ENCODE measurements at places on chromosomes 2 and 18.
A peak's percentile ranks its signal among the peaks of the same experiment; 100 is the strongest.

GRCh38 chr2:235212501-235213158 lies 260.8 kb downstream of the SH3BP4 start:
- DNase-seq = no peak

DNA sequence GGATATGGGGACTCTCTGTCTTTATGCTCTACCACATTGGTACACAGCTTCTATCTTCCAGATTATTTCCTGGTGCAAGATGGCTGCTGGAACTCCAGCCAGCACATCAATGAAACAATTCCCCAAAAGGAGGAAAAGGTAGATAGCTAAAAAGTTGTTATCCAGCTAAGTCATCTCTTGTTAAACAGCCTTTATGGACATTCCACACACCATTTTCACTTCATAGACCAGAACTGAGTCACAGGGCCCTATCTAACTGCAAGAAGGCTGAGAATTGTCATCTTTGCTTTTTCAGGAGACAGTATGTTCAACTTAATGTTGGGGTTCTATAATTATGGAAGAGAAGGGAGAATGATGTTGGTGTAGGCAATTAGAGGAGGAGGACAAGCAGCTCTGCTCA lies 133.3 kb upstream of the NOSTRIN start:
- DNase-seq = no peak

DNA sequence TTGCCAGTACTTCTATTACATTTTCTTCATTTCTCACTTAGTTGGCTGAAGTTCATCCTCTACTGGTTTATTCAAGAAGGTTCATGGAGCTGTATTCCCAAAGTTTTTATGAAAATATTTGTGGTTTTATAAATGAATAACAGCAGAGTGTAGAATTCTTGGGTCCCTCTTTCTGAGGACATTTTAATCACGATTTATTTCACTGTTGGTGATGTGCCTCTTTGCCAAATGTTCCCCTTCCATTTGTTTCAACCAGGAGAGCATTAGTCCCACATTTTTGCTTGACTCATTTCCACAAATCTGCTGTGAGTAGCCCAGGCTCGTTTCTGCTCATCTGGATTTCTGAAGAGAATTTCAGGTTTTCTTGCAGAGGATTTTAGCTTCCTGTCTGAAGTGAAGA lies 20.8 kb downstream of the COPS7B start:
- no peak for DNase-seq

DNA sequence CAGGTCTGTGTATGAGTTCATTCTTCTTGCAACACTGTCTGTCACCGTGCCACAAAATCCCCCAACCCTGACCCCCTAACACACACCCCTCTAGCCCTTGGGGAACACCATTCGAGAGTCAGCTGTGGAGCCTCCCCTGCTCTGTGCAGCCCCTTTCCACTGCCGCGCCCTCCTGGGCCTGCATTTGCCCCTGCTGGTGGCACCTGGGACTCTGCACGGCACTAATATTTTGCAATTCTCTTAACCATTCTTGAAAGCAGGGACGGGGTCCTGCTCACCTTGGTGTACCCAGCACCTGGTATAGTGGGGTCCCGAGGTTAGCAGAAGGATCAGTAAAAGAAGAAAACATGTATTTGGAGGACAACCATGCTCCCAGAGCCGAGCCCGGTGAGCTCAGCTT lies 124.0 kb downstream of the HDAC4 start:
- no peak for DNase-seq

- DNase-seq = peak; percentile 74
Measured at GRCh38 chr2:33210626-33211025, 263.9 kb downstream of the LTBP1 start.

DNA sequence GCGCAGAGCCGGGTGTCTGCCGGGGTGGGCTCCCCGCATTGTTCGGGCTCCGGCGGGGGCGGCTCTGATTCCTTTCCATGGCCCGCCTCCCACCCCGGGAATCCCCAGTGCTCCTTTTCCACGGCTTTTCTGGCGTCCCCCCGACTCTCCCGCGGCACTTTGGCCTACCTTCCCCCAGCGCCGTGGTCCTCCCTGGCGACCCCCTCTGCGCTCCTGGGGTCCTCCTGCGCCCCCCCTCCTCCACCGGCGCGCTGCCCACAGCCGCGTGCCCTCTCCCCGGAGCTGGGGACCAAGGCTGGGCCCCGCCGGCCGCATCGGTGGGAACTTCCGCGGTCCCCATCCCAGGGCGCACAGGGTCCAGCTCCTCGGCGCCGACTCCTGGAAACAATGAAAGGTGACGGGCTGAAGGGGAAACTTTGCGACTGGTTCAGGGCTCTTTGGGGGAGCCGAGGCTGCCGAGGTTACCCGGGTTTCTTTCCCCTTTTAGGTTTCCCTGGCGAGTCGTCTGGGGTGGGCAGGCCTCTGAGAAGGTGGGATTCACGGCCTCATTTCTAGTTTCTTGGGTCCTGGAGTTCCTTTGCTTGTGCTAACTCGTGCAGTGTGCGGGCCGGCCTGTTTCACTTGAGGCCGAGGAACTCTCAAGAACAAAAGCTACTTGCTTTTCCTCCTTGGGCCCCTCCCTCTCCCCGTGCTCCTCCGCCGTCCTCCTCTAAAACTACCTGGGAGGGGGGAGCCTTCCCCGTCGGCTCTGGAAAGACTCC lies 2.2 kb downstream of the TGIF1 start:
- no peak for DNase-seq

DNA sequence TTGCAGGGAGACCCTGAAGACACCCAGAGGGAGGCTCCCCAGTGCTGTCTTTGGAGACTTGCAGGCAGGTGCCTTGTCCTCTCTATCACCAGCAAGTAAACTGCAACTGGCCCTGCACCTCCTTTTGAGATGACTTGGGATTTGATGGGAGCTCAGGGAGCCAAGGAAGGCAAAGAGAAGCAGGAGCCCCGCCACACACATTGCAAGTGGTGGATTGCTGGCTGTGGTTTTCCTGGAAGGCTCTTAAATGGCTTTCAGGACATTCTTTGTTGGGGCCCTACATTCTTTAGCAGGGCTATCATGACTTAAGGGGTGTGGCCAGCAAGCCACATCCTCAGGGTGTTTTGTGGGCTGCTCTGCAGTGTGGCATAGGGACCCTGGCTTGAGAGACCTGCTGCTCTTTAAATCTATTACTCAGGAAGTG lies 39.9 kb upstream of the CDC42EP3 start:
- no peak for DNase-seq
